ENCODE measurements at places on chromosomes 7 and 10.

- DNase-seq = no peak
Measured at GRCh38 chr7:55441002-55441401, 75.9 kb downstream of the LANCL2 start.

- no peak for DNase-seq
Measured at GRCh38 chr7:41039981-41040380, 662.9 kb downstream of the INHBA start.

DNA sequence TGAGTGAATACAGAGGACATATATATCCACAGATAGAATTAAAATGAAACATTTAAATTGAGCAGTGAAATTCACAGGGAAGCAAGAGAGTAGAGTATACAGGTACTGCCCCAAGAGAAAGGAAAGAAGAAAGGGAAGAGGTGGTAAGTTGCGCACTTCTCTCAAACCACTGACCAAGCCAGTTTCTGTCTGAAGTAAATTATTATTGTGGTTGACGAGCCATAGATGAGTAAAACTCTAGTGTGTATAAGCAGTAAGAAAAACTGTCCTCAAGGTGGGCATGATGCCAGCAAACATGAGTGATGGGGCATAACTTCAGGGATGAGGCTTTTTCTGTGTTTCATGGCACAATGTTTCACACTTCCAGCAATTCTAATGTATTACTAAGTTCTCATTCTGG lies 4.4 kb upstream of the BET1 start:
- no peak for DNase-seq

DNA sequence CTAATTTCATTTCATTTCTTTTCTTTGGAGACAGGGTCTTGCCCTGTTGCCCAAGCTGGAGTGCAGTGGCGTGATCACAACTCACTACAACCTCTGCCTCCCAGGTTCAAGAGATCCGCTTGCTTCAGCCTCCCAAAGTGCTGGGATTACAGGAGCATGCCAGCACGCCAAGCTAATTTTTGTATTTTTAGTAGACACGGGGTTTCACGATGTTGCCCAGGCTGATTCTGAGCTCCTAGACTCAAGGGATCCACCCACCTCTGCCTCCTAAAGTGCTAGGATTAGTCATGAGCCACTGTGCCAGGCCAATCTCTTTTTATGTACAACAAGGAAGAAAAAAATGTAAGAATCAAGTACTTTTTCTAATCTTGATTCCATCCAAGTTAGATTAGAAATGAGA lies 10.7 kb upstream of the KMT2E start:
- no peak for DNase-seq

- DNase-seq = no peak
Measured at GRCh38 chr7:39217783-39218182, 240.1 kb downstream of the POU6F2 start.

- no peak for DNase-seq
Measured at GRCh38 chr7:30223896-30224295, 60.5 kb upstream of the ZNRF2 start.

GRCh38 chr10:23157239-23157681 lies 34.9 kb upstream of the PTF1A start:
- no peak for DNase-seq

DNA sequence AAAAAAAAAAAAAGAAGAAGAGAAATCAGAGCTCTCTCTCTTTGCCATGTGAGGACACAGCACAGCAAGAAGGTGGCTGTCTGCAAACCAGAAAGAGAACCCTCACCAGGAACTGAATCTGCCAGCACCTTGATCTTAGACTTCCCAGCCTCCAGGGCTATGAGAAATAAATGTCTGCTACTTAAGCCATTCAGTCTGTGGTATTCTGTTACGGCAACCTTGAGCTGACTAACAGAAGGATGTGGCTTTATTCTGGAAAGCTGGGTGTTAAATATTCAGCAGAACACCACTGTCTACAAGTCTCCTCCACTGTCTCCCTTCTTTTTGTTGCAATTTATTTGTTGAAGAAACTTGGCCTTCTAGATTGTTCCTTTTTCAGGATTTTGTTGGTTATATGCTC lies 5.0 kb downstream of the COL26A1 start:
- DNase-seq = no peak

- DNase-seq = no peak
Measured at GRCh38 chr10:69045441-69046300, 42.2 kb upstream of the SRGN start.

DNA sequence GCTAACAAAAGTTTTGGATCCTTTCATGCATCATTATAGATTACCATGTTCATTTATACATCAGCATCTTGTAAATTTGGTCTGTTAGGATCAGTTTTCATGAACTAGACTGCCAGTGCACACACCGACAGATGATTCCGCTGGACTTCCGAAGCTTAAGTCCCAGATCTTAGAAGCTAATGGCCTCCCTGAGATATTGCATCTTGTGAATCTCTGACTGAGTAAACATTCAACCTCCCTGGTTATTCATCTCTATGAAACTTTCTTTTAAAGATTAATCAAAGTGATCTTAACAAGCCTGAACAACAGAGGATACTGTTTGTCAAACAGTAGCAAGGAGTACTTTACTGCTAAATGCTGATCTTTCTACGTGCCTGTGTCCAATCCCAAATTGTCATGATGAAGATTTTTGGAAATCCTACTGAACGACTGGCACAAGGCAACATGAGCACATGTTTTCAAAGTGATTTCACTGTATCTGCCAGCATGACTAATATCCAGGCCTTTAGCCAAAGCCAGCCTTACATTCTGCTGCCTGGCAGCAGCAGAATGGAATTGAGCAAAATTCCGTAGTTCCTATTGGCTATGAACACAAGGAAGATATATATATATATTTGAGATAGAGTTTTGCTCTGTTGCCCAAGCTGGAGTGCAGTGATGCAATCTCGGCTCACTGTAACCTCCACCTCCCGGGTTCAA lies 91.3 kb upstream of the ANK3 start:
- no peak for DNase-seq

DNA sequence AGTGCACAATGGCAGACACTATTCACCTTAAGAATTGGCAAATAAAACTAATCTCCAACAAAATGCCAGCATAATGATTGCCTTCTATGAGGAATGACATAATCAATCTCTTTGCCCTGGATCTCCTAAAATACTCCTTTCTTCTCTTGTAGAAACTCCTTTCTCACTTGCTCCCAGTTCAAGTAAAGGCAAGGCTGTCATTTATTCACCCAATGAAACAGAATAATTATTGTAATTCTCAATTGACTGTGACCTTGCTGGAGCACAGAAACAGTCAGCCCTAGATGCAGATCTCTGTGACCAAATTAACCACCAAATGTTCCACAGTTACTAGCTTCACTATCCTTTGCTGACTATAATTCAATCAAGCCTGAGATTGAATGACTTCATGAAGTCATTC lies 99.3 kb downstream of the SEMA3C start:
- DNase-seq = no peak

- DNase-seq = no peak
Measured at GRCh38 chr7:30281791-30282190, 2.6 kb upstream of the ZNRF2 start.

GRCh38 chr7:140617081-140617480 lies 23.5 kb downstream of the DENND2A start:
- no peak for DNase-seq

DNA sequence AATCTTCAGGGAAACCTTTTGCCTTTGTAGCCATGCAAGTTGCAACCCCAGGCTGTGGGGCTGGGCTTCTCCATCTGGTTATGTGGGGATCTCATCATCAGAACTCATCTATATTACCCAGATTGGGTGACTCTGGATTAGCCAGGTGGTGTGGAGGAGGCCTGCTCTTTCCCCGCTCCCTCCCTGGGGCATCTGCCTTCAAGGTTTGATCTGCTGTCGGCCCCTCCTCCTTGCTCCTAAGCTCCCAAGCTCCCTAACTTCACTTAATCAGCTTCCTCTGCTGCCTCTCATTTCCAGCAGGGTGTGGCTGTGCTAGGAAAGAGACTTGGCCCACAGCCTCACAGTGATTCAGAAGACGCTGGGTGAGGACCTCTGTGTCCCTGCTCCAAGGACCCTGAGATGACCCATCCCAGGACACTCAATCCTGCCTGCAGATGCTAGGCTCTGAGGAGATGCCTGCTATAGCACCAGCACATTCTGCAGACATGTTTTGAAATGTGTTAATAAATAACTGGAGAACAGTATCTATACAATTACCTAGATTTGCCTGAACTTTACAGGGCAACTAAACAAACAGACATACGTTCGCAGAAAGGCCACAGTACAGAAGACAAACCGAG lies 392.1 kb upstream of the PODXL start:
- no peak for DNase-seq

DNA sequence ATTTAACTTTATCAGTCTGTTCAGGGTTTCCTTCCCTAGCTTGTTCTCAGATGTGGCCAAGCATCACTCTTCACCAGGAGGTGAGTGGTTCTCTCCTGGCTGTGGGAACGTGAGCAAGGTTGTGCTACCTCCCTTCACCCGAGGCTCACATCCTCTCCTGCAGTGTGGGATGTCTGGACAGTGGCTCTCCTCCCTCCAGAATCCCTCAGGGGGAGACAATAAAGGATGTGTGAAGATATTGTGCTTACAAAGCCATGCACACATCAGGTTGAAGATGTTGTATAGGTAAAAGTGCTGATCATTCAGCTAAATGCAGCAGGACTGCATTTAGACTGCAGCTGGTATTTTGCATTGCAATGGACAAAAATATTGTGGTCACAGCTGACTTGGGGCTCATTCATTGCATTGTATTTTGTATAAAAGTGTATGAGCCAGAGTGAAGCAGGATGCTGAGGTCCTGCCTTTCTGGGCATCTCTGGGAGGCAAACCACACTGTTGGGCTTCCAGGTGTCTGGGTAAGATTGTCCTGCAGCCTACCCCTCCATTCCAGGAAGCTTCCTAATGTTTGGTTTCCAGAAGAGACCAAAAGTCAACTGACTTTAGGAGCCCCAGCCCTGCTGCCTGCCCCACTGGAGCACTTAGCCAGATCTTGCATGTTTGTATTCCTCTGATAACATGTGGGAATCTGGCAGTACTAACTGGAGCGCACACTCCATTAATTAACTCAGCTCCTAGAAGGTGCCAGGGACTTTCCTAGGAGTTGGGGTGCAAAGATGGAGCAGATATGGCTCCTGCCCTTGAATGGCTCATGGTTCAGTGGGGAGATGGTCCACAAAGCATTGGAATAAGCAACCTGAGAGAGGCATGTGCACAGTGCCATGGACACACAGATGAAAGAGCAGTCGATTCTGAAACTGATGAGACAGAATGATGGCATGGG lies 292.5 kb upstream of the ZNF32 start:
- no peak for DNase-seq

DNA sequence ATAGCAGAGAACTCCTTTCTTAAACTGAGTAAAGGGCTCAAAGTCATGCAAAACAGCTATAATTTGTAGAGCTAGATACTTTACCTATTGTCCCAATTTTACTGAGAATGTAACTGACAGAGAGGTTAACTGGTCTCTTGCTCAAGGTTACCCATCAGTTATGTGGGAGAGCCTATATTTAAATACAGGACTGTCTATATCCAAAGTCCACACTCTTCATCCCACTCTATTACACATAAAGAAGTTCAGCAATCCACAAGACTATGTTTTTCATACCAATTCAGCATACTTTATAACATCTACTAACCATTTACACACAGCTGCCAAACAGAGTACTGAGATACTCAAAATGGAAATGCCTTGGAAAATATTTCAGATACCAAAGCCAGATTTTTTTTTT lies 100.2 kb downstream of the MICU1 start:
- DNase-seq = no peak

GRCh38 chr7:149140831-149141230 lies 6.4 kb upstream of the ZNF398 start:
- DNase-seq = no peak

- DNase-seq = no peak
Measured at GRCh38 chr10:22438711-22439110, 93.4 kb downstream of the SPAG6 start.

DNA sequence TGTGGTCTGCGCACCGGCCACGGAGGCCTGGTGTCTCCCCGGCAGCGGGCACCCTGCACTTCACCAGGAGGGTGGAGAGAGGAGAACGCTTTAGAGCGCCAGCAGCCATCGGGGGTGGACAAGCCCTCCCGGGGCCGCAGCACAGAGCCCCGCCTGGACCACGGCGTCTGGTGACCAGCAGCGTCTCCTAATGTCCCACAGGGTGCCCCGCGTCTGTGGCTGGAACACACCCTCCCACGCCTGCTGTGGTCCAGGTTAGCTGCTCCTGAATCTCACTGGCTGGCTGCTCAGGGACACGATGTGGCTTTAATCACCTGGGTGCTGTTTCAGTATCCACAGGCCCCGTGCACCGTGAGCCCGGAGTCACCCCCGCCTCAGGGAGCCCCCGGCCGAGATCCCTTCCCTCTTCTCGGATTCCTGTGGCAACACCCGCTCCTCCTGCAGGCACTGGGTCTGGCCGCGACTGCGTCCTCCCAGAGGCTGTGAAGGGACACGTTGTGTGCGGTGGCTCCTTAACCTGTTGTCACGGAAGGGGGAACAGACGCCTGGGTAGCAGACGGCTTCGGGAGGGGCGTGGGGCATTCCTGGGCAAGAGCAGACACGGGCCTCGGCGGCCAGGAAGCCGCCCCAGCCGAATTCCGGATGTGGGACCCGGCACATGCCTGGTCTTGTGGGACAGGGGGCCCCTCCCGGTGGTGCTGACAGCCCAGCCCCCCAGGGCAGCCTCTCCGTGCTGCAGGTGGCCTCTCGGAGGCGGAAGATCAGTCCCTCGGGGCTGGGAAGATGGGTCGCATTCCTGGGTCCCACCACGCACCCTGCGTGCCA lies 78.9 kb downstream of the FOXL3 start:
- DNase-seq = no peak

DNA sequence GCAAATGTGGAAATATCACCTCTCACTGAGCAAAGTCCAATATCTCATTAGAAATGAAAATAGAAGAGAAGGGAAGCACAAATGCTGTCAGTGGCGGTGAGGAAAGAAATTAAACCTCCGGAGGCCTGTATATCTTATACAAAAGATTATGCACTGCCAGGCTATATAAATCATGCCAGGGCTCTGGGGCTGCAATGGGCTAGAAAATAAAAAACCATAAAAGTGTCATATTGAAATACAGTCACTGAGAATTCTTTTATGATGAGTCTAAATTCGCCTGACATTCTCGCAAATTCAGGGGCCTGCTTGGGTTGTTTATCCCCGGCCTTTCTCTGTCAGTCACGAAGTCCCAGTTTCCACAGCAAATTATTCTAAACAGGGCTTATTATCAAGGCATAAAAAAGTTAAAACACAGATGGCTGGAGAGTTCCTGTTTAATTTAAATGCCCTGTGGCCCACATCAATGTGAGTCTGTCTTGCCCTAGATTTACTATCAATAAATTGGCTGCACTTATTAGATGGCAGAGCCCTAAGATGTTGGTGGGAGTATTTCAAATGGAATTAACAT lies 193.8 kb downstream of the SNX10 start:
- no peak for DNase-seq

DNA sequence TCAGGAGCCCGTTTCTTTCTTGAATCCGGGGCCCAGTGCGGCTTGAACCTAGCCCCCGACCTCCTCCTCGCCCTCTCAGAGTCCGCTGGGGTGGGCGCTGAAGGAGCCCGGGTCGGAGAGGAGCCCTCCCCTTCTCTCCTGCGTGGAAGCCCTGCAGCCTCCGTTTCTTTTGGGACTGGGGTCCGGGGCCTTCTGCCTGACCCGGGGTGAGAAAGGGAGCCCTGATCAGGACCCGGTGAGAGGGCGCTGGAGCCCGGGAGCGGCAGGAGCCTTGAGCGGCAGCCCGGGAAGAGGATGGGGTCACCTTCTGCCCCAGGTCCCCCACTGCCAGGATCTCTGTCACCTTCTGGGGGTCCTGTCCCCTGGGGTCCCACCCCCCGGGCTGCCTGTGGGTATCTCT lies 162.3 kb downstream of the ZNF33B start:
- DNase-seq = no peak

Data from stimulated activated CD8-positive, alpha-beta memory T cell treated with anti-CD3 and anti-CD28 coated beads, Interleukin-7, amount 100 ng/mL, for 24 hours (primary cell).